ENCODE measurements at places on chromosomes 1 and 21.

DNA sequence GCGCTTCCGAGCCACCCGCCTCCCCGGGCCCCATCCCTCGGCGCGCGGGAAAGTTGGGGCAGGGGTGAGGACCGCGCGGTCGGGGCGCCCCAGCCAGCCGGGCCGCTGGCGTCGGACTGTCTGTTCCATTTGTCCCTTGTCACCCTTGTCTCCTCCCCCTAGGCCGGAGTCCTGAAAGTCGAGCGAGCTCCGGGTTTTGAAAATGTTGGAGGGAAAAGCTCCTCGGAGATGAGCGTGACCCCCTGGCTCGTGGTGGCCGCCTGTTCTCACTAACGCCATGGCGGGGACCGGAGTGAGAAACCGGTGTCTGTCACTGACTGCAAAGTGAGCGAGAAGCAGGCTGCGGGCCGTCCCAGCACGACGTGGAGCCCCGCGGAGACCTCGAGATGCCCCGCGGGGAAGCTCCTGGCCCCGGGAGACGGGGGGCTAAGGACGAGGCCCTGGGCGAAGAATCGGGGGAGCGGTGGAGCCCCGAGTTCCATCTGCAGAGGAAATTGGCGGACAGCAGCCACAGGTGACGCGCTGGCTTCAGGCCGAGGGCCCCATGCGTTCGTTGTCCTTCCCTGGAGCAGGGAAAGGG is 491 bp downstream of the PER3 start:
- no peak for DNase-seq

- DNase-seq, result no peak
Observed at GRCh38 chr1:156367383-156368156, 1.4 kb upstream of the RHBG start.

DNA sequence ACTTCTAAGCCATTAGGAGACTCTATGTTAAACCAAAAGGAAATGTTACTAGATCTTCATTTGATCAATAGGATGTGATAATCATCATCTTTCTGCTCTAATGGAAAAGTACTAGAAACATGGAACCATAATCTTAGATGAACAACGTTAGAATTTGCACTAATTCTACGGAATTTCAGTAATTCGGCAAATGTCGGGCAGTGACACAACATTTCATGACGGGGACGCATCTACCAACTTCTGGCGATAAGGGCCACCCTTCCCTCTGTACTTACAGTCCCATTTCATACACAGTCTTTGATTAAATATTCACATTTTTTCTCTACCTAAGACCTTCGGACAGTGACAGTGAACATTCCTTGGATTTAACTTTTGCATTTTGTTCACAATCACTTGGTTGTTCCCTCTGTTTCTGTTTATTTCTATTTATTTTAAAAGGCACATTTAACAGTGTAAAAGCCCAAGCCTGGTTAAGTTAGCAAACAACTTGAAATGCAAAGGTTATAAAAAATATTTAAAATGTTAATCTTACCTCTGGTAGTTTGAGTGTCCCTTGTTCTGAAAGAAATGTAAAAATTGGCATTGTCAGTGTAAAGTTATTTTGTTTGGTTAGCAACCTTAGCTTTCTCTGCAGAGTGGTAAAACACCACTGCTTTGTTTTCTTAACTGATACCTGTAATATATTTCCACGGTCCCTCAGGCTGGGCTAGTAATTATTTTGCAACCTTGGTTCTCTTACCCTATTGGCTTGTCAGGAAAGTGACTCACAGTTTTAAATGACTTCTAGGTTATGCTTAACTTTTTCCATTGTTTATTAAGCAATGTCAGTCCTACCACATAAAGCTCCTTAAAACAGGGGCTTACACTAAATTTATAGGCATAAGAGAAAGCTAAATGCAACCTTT is 276.9 kb downstream of the VAV3 start:
- DNase-seq, result no peak

DNA sequence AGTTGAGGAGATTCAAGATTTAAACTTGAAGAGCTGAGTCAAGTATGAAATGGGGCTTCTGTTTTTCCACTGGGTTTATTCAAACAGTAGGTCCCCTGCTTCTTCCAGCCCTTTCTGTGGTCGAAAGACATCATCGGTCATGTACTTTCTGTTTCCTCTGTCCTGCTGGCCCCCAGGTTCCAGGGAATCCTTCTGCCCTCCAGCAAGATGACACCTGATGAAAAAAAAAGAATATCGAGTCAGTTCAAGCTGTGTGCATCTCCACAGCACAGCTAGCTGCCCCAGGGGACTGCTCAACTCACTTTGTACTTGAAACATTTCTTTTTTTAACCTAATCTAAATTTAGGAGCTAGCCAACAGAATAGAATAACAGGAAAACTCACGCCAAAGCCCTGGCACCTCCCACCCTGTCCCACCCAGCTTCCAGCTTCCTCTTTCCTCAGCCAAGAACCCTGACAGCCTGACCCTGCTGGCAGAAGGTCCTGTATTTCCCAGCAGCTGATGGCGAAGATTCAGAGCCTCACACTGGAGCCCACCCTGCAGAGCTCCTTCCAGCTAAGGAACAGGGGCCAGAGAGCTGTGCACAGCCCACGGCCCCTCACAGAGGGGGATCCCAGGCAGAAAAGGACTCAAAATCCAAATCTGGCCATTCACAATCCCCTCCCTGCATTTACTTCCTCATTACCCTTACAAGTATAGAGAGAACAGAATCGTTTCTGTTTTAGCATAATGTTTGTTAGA is 176.5 kb downstream of the PSMG1 start:
- DNase-seq, result no peak

DNA sequence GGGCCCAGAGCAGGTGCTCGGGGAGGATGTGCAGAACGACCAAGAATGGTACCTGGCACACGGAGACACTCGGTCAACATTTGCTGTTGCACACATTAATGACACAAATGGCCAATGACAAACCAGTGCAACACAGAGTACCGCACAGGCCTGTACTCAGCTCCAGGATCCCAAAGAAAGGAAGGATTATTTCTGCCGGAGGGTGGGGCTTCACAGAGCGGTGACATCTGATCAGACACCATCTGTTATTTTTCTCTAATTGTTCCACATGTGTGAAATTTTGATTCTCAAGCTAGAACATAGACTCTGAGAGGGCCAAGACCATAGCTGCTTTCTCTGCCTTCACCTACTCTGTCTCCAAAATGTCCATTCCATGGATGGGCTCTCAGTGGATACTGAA is 100.4 kb downstream of the MRPL37 start:
- DNase-seq, result no peak

DNA sequence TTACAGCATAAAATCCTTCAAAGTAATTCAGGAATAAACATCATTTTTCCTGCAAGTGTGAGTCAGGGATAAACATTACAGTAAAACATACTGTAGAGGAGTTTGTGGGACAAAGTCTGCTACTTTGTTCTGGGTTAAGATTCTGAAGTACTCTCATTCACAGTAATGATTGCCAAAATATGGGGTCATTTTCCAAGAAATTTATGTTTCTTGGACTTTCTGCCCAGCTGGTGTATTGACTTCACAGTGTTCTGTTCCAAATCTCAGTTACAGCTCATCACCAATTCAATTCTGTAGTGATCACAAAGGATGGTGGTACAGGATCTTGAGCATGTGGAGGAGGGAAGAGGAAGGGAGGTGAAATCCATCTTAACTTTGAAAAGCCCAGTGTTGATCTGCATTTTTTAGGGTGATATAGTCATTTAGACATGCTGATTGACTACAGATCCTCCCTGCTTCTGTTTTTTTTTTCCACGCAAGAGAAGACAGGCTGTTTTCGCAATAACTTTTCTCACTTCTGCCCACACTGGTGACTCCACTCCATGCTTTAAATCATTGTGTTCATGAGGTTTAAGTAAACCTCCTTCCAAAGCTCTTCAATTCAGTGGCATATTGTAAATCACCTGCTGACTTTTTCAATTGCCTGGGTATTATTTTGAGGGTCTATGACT is 60.4 kb upstream of the C1orf53 start:
- no peak for DNase-seq

DNA sequence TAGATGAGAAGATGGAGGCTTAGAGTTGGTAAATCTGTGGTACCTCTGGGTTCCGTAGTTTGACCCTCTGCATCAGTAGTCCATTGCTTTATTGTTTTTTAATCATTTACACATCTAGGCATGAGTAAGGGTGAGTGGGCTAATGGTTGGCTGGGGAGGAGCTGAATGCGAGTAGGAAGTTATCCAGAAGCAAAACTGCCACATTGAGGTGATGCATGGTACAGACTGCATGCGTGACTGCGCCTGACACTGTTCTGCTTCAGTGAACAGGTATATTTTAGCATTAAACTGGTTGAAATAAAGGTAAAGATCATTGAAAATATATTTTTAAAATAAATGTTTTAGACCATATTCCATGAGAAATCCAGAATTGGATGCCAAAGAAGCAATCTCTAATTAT is 4.4 kb downstream of the DNAJC16 start:
- DNase-seq, result no peak

DNA sequence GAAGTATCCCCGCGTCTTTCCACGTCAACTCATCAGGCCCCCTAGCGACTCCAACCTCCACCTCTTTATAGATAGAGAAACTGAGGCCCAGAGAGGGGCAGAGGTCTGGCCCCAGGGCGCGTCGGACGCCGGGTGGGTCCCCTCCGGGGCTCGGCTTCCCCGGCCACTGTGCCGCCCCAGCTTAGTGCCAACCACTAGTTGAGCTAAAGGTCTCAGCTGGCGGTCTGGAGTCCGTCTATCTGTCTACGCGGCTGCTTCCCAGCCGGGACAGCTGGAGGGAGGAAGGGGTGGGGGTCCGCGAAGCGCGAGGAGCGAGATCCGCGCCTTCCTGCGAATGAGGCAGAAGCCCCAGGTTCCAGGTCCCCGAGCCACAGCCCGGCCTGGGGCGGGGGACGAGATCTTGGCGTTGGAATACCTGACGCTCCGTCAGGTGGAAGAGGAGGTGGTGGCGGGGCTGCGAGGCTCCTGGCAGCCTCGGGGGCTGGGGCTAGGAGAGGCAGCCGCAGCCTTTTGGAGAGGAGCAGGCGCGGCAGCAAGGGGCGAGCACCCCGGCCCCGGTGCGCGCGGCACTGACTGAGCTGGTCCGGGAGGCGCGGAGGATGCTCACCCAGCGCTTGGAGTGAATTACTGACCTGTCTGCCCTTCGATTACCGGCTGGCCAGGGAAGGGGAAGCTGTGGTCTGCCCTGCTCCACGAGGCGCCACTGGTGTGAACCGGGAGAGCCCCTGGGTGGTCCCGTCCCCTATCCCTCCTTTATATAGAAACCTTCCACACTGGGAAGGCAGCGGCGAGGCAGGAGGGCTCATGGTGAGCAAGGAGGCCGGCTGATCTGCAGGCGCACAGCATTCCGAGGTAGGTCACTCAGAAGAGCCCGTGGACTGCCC is 937 bp downstream of the PODN start:
- no peak for DNase-seq

DNA sequence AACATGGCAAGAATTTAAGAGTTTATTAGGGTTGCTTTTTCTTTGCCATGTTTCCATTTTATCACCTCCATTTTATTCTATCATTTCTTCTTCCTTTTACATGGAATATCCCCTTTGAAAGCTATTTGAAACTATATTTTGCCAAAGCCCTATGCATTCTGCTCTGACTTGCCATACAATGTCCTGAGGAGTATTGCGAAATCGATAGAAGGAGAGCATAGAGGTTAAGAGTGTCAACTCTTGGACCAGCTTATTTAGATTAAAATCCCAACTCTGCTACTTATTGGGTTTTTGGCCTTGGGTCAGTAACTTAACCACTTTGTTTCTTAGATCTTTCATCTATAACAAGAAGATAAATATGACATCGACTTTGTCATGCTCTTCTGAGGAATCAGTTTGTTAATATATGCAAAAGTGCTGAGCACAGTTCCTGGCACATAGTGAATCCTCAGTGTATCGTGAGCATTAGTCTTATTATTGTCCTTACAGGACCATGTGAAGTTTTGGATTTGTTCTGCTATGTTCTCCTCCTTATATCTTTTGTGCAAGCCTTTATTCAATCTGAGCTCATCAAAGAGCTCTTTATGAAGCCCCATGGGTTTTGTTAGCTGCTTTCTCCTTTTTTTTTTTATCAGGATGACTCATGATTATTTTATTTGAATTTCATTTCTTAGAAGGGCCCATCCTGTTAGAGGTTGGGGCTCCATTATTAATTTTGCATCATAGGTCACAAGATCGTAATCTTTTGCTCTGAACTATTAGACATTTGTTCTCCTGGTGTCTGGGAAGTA is 17.6 kb downstream of the ACKR1 start:
- no peak for DNase-seq

GRCh38 chr1:66623812-66624211 is 89.9 kb downstream of the SGIP1 start:
- DNase-seq, result no peak

- no peak for DNase-seq
Observed at GRCh38 chr1:99936071-99936470, 33.7 kb upstream of the SLC35A3 start.

DNA sequence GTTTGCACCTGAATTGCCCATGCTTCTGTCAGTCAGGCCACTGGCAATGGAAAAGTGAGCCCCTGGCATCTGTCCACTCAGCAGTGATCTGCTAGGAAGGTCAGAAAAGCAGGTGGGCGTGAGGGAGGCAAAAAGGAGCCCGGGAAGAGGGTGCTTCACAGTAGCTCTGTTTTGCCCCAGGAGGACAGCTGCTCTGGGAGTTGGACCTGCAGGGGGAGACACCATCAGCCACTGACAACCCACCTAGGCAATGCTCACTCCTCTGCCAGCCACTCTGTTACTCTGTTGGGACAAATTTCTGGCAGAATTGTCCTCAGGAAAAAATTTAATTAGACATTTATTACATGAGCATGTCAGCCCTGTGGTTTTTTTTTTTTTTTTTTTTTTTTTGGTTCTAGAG is 146.4 kb downstream of the LRIG2 start:
- DNase-seq, result no peak

GRCh38 chr1:91827087-91827458 is 58.9 kb downstream of the TGFBR3 start:
- no peak for DNase-seq

DNA sequence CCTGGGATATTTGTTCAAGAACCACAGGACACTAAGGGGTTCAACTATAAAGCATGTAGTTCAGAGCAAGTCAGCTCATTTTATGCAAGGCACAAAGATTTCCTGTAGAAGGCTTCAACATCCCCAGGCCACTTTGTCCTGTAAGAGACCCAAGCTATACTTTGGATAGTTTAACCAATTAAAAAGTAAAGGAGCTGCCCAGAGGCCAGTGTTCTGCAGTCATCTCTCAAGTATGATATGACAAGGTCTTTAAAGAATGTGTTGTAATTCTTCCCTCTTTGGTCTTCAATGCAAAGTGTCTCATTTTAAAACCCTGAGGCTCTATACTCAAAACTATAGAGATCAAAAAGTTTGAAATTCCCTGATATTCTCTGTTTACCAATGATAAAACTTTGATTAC is 34.1 kb downstream of the KRTAP20-3 start:
- no peak for DNase-seq

DNA sequence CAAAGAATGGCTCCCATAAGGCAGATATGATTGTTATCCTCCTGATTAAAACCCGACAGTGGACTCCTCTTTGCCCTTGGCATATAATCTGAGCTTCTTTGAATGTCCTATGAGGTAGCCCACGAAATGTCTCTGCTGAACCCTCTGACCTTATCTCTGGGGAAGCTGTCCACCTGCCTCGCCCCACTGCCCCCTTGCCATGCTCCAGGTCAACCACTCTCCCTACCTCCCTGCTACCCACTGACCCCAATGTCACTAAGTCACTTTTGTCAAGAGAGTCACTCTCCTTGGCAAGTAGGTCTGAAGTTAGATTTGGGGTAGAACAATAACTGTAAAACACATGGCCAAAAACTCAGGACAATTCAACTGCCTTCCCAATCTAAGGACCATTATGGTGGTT is 54.5 kb downstream of the UTP25 start:
- no peak for DNase-seq

- no peak for DNase-seq
Observed at GRCh38 chr1:211908453-211908852, 77.9 kb upstream of the LPGAT1 start.

GRCh38 chr1:6235296-6235677 is 477 bp downstream of the ICMT start:
- DNase-seq, result no peak
